Endothelial cell (in vitro differentiated cells): ENCODE measurements at places on chromosomes 5 and 9. TPM values are rescaled to one million over a fixed set of nuclear protein-coding genes. Genes with fewer than 3 reads are reported as not detected.

Gene C5orf52
- total RNA-seq: not detected

GRCh38 chr5:154977409-154977808 lies 36.1 kb upstream of the KIF4B start:
- H3K27ac ChIP-seq: no peak overlapping the region
- DNase-seq: no peak
- H3K36me3 ChIP-seq: peaks cover 24% of the 10 kb centered on the region
- H3K4me3 ChIP-seq: no peak overlapping the region
- no peaks in the 10 kb centered on the region for H3K4me1 ChIP-seq
- peaks cover 2% of the 10 kb centered on the region for H3K27me3 ChIP-seq

- DNase-seq: no peak
- peaks cover 2% of the 10 kb centered on the region for H3K27me3 ChIP-seq
- H3K27ac ChIP-seq: no peak overlapping the region
- H3K4me3 ChIP-seq: no peak overlapping the region
- H3K4me1 ChIP-seq: peaks cover 3% of the 10 kb centered on the region
- H3K36me3 ChIP-seq: no peaks in the 10 kb centered on the region
These were observed 172.9 kb upstream of the NREP start for GRCh38 chr5:111929867-111930266.

Gene FGFR4
- total RNA-seq: 11.0 TPM

GRCh38 chr9:5799314-5799713 lies 33.6 kb downstream of the ERMP1 start:
- H3K27me3 ChIP-seq: no peaks in the 10 kb centered on the region
- H3K4me1 ChIP-seq: no peaks in the 10 kb centered on the region
- H3K36me3 ChIP-seq: no peaks in the 10 kb centered on the region
- DNase-seq: no peak
- no peak overlapping the region for H3K4me3 ChIP-seq
- H3K27ac ChIP-seq: no peak overlapping the region

Gene CDK5RAP2
- total RNA-seq: 50.8 TPM

Gene HMCN2
- total RNA-seq: 29.6 TPM
